Progenitor cell of endocrine pancreas (in vitro differentiated cells): ENCODE measurements at places on chromosomes 7 and 10. TPM values are rescaled to one million over a fixed set of nuclear protein-coding genes. Genes with fewer than 3 reads are reported as not detected.

- no peak for DNase-seq
Observed at GRCh38 chr7:98995111-98995510, 116.8 kb downstream of the TRRAP start.

- no peak for DNase-seq
Observed at GRCh38 chr10:46229144-46229563, 57.6 kb upstream of the ANTXRL start.

DNA sequence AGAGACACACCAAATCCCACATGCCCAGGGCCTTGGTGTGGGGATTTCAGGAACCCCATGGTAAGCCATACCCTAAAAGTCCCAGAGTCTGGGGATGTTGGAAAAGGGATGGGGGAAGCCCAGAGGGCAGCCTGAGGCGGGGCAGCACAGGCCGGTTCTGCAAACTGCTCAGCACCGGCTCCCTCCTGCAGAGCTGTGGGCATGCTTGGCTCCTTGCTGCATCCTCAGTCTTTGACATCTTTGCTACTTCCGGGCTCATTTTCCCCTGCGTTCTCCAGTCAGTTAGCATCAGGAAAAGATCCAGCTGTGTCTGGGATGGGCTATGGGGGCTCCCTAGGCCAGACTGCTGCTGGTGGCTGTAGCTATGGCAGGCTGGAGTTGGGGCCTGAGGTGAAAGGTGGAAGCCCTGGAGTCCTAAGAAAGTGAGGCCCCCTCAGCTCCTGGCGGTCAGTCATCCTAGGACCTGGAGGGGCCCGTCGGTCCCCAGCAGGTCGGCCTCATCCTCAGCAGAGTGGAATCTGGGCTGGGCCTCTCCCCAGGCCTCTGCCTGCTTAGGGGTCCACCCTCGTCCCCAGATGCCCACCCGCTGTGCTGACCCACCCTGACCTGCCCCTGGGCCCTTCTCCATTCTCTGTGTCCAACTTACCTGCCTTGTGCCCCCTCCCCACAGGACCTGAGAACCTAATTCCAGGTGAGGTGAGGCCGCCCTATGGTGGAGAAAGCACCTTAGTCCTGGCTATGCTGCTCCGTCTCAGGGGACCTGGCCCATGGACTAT lies 9.3 kb downstream of the TBATA start:
- no peak for DNase-seq

GRCh38 chr7:585229-585711 lies 65.6 kb upstream of the PDGFA start:
- no peak for DNase-seq

DNA sequence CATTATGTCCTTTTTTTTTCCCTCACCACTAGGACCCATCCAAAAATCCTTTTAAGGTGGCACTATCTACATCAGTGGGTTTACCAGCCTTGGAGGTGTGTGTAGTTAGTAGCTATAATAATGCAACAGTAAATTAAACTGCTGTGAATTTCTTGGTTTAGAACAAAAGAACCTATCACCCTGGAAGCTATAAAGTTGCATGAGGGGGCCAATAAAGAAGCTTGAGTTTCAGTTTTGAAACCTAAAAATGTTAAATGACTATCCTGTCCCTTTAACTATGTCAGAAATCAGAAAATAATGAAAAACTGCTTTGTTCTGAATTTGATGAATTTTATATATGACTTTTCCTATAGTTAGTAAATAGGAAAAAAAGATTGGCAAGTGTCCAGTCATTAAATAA lies 80.2 kb downstream of the POLL start:
- DNase-seq, result no peak

DNA sequence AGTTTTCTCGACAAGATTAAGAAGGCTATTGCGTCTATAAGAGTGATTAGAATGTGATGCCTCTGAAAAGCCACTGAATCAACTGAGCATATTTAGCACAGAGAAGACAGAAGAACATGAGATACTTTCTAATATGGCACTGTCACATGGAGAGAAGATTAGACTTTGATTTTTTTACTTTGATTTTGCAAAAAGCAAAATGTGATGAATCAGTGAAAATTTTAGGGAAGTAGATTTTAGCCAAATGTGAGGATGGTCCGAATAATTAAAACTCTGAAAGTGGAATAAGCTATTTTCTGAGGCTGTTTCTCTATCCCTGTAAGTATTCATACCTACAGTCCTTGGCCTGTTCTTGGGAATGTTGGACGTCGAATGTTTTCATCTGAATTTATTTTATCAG lies 11.8 kb downstream of the MDFIC start:
- no peak for DNase-seq

DNA sequence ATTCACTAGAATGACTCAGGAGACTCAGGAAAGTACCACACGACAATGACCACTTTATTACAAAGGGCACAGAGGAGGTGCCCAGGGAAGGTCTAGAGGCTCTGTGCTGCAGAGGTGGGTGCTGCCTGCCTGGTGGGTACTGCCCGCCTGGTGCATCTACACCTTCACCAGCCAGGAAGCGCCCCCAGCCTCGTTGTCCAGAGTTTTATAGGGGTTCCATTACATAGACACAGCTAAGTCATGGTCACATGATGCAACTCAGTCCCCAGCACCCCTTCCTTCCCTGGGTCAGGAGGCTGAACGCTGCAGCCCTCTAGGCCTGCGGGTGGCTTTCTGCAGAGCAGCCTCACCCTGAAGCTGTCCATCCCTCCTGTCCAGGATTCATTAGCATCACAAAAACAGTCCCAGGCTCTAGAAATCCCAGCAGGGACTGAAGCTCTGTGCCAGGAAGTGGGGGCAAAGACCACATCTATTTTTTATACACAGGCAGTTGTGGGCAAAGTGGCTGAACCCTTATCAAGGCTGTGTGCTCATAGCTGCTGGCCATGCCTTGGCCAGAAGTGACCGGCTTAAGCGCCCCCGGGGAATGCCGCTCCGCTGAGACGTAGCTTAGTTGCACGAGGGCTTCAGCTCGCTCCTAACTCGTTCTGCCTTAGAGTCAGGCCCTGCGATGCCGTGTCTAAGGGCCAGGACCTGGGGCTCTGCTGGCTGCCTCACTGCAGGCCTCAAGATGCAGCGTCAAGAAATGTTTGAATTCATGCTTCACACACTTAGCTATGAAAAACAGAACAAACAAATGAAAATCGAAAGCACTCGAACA lies 219.0 kb downstream of the GLRX3 start:
- no peak for DNase-seq

DNA sequence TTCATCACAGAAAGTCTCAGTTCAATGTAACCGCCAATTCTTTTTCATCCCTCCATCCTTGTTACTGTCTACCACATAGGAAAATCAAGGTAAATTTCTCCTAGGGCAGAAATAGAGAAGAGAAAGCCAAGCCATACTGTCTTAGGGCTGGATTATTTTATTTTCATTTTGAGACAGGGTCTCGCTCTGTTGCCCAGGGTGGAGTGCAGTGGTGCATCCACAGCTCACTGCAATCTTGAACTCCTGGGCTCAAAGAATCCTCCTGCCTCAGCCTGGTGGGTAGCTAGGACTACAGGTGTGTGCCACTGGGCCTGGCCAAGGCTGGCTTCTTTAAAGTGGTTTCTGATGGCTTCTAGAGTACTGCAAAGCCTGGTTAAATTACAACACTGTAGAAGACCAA lies 181.7 kb downstream of the SRPK2 start:
- DNase-seq, result no peak

- DNase-seq, result no peak
Observed at GRCh38 chr10:119663866-119664698, 12.9 kb downstream of the BAG3 start.

DNA sequence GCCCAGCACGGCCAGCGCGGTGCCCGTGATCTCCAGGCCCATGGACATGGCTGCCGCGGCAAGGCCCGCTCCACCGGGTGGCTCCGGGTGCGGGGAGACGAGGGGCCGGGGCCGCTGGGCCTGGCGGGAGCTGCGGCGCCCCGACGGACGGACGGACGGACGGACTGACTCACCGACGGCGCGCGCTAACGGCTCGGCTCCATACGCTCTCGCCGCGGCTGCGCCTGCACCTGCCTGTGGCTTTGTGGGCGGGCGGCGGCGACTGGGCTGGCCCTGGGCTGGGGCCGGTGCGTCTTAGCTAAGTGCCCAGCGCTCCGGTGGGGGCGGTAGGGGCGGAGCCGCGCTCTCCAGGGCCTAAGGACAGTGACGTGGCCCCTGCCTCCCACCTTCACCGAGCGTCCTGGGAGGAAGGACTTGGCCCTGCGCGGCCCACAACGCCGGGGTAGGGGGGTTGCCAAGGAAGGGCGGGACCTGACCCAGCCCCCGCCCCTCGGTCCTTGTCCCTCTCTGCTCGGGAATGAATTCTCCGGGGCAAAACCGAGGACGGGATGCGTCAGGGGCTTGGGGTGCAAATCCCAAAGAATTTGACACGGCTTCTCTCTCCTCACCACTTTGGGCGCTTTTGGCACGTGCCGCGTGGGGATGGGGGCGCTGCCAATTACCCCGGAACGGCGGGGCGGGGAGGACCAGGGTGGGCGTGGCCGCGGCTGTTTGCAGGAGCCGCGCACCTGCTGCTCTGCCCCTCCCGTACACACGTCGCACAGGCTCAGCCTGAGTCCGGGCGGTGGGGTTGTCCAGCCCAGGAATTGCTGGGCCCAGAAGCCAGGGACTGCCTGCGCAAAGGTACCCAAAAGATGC lies at the start of gene CLDN3:
Gene CLDN3 (minus strand): TSS at position 269 of the 858 bp plus-strand sequence. CDS start 221 bp downstream, at position 48.
- DNase-seq, result peak; percentile 84

GRCh38 chr10:25465582-25466372 lies 291.0 kb downstream of the GPR158 start:
- DNase-seq, result no peak

DNA sequence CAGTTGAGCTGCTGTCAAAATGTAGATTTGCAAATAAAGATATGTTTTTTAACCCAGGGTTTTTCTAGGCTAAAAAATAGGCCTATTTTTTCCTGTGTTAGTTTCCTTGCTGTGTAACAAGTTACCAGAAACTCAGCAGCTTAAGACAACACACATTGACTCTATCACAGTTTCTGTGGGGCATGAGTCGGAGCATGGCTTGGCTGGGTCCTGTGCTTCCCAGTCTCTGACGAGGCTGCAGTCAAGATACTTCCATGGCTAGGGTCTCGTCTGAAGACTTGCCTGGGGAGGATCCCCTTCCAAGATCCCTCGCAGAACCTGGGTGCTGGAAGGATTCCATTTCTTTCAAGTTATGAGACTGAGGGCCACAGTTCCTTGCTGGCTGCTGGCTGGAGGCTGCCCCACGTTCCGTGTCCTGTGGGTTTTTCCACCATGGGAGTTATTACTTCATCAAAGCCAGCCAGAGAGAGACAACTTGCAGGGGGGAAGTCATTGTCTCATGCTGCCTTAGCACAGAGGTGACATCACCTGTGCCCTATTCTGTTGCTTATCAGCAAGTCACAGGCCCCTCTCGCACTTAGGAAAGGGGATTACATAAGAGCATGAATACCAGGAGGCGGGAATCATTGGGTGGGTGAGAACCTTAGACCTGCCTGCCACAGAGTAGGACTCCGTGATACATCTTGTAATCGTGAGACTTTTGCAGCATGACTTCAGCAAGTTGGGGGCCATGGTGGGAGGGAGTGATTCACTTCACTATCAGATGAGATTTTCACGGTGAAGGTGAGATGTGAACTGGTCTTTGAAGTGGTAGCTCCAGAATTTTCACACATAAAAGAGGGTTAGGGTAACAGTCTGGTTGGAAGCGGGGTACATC lies 77.9 kb downstream of the CCNY start:
- DNase-seq, result no peak

DNA sequence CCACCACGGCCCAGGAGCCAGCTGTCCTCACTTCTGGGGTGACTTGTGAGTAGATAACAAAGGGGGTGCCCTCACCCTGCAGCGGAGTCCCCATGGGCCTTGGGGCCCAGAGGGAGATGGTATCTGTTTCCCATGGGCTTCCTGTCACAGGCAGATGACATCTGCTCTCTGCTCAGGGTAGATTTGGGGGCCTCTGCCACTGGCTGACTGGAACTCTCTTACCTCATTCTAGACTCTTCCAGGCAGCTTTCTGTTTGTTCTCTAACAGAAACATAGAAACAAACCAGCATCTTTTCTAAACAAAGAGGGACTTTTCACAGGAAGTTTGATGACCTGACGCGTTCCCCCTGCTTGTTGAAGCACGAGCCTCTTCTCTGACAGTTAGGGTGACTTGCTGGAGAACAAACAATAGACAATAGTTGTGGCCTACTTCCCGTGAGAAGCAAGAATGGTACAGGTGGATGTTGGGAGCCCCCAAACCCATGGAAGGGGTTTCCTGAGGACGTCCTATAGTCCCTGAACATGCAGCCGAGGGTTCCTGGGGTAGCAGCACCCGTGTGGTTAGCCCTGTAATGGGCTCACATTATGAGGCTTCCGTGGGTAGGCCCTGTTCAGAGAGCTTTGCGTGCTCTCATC lies 61.6 kb downstream of the GRK5 start:
- DNase-seq, result no peak

DNA sequence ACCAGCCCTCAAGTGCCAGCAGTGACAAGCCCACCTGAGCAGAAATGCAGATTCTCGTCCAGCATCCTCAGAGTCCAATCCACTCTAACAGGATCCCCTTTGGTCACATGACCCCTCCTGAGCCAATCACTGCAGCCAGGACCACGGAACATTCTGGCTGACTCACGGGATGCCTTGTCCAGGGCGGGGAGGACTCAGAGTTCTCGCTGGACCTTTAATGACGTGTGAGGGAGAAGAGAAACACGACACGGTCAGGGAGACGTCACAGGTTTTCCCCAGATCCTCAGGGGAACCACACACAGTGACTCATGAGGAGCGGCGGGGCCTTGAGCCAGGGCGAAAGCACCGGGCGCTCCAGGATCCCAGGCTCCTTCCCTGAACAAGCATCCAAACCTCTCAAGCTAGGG lies 155.7 kb downstream of the PTPRN2 start:
- no peak for DNase-seq

DNA sequence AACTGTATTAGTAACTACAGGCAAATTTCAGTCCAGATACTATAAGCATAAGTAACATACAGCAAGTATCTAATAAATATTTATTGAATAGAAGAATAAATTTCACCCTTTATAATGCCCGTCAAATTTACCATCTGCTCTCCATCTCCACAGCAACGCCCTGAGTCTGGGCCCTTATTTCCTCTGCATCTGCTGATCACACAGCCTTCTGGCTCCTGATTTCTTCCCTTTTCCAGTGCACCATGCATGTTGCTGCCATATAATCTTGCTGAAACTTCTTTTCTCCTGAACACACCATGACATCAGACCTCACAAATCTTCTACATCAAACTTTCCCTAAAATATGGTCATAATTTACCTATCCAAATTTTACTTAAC lies 15.4 kb downstream of the HYCC1 start:
- no peak for DNase-seq

GRCh38 chr10:59910867-59911266 lies 4.5 kb upstream of the CCDC6 start:
- DNase-seq, result no peak

Gene ASL
- total RNA-seq, result 35.9 and 37.5 TPM in 2 replicates

Gene EGR2
- total RNA-seq, result 0.71 and 1.1 TPM in 2 replicates

Gene CYP26A1
- total RNA-seq, result 1.8 and 3.4 TPM in 2 replicates

Gene CYP2C18
- not detected in 2 replicates for total RNA-seq

Gene PAPOLB
- total RNA-seq, result 0.07 and 0.10 TPM in 2 replicates

Gene NPC1L1
- total RNA-seq, result 21.0 and 21.2 TPM in 2 replicates
